ENCODE measurements at places on chromosomes 12 and 14.

GRCh38 chr12:119415714-119416113 is 81.2 kb downstream of the CCDC60 start:
- peak; percentile 11 for DNase-seq

DNA sequence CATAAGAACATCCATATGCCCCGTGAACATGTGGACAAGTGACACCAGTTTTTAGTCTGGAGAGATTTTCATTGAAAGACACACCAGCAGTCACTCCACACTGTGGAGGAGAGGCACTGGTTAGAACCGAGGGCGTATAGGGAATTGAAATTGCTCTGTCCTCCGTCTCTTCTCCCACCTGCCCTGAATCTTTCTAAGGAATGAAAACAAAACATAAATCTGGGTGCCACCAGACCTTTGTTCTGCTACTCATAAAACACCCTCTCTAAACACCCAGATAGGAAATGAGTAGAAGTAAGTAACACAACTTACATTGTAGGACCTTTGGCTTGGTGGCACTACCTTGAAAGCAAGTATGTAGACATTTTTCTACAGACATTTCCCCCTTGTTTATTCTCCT is 37.1 kb upstream of the STON2 start:
- DNase-seq, result no peak

DNA sequence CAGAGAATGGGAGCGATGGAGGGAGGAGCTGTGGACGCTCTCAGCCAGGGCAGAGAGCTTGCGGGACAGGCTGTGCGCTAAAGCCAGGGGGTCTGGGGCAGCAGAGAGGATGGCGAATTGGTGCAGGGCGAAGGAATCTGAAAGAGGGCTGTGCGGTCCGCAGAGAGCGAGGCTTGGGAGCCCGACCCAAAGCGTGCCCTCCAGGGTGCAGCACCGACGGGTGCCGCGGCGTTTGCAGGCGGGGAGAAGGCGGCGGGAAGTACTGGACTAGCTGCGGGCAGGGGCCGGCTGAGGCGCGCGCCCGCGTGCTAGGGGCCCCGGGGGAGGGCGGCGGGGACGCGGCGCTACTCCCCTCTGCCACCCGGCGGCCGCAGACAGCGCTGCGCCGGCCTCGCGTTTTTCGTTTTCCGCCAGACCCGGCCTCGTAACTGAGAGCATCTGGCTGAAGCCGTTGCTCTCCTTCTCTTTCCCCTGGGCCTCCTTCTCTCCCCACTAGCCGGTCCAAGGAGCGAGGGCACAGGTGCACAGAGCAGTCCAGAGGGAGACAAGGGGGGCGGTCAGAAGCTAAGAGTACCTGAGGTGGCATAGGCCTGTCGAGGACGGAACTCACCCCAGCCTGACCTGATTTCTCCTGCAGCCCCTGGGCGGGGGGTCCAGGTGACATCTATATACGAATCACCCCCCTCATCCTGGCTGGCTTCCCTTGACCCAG is 24.9 kb downstream of the SLC6A12 start:
- DNase-seq, result peak; percentile 53

- no peak for DNase-seq
These were observed 121.0 kb upstream of the KRR1 start for GRCh38 chr12:75632442-75632841.

DNA sequence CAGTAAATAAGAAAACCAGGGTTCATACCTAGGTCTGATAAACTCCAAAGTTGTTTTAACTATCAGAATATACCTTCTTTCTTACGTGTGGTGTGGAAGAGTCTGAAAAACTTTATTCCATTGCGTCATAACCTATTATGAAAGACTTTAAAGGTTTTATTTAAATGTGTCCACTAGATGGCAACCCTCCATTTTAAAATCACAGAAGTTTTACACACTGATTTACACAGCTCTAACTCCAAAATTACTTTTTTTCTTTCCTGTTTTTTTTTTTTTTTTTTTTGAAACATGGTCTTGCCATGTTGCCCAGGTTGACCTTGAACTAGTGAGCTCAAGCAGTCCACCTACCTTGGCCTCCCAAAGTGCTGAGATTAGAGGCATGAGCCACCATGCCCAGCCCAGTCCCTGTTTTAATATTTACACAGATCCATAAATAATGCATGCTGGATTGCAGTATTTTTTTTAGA is 17.3 kb upstream of the TMPRSS12 start:
- DNase-seq, result peak; percentile 51

GRCh38 chr12:70920251-70920851 is at the start of gene PTPRR:
Gene PTPRR (minus strand): TSS chr12:70920738. CDS start chr12:70920390, 348 bp downstream.
- peak; percentile 75 for DNase-seq

GRCh38 chr14:24277606-24278321 is 6.4 kb upstream of the RABGGTA start:
- no peak for DNase-seq

- DNase-seq, result no peak
These were observed 200.9 kb upstream of the DAAM1 start for GRCh38 chr14:58987591-58987990.

- DNase-seq, result no peak
These were observed 98.6 kb downstream of the VRK1 start for GRCh38 chr14:96895658-96896271.

- DNase-seq, result peak; percentile 61
These were observed 19.3 kb upstream of the MMP17 start for GRCh38 chr12:131808744-131809371.

DNA sequence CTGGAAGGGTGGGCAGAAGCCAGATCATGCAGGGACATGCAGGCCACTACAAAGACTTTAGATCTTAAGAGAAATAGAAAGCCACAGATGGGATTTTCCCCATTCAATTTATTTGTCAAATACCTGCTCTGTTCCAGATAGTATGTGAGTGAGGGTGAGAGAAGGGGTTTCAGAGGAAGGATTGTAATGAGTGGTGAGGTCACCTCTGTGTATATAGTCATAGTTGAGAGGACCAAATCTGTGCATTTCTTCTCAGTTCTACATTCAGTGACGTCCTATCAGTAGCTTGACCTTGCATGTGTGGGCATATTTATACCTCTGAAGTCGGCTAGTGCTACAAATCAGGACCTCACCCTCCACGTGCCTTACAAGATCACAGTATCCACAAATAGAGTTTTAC is 31.2 kb upstream of the RBM19 start:
- DNase-seq, result no peak

GRCh38 chr12:46360908-46361666 is 11.5 kb downstream of the SLC38A2 start:
- no peak for DNase-seq

DNA sequence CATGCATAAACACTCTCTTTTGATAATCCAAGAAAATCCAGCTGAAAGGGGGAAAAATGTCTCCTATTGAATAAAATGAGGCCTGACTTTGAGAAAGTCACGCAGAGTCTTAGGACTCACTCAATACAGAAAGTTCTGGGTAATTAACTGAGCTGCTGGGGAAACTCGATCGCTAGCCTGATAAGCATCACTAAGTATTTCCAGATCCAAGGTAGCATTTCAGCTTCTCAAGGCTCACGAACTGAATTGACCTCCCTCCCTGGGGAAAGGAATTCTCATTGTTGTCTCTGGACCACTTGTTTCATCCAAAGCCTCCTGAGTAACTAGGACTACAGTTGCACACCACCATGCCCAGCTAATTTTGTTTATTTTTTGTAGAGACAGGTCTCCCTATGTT is 13.8 kb upstream of the ANAPC5 start:
- peak; percentile 94 for DNase-seq

GRCh38 chr12:51401900-51402299 is 10.7 kb upstream of the GALNT6 start:
- DNase-seq, result no peak

DNA sequence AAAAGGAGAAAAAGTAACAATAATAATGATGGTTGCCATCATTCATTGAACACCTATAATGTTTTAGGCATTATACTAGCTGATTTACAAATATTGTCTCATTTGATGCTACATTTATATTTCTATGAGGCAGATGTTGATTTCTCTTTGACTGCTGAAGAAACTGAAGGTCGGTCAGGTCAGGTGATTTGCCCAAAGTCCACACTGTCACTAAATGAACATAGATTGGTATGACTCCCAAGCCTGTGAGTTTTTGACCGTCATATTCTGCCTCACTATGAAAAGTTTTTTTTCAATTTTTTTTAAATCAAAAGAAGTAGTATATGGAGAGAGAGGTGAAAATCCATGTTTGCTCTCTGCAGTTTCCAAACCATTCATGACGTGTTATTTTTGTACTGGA is 10.8 kb downstream of the ALG10B start:
- no peak for DNase-seq

GRCh38 chr14:22622255-22622654 is 21.9 kb downstream of the OR6J1 start:
- no peak for DNase-seq

DNA sequence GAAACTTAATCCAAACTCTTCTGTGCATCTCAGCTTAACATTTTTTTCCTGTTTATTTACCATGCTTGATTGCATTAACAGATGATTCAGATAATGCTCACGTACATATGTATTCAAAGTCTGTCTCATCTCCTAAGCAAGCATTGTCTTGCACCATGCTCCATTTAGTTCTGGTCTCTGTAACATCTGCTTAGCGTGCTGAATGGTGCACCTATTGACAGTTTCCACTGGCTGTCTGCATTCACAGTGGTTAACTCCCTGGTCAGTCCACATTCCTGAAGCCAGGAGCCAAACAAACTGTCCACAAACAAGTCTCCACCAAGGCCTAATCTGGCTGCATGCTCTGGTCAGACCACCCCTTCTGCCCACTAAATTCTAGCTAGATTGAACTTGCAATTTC is 83.9 kb downstream of the KNTC1 start:
- no peak for DNase-seq

DNA sequence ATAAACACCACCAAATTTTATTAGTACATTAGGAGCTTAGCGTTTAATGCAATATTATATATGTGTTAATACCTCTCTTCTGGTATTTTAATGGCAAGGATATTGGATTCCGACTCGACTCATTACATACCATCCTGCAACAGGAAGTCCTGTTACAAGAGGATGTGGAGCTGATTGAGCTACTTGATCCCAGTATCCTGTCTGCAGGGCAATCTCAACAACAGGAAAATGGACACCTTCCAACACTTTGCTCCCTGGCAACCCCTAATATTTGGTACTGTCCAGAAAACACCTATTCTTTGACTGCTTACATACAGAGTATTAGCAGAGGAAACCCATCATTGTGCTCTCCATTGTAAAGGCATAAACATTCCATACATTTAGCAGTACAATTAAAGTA is 45.2 kb downstream of the VEZT start:
- no peak for DNase-seq

- no peak for DNase-seq
These were observed 153.2 kb downstream of the CCER1 start for GRCh38 chr12:90801776-90802175.

DNA sequence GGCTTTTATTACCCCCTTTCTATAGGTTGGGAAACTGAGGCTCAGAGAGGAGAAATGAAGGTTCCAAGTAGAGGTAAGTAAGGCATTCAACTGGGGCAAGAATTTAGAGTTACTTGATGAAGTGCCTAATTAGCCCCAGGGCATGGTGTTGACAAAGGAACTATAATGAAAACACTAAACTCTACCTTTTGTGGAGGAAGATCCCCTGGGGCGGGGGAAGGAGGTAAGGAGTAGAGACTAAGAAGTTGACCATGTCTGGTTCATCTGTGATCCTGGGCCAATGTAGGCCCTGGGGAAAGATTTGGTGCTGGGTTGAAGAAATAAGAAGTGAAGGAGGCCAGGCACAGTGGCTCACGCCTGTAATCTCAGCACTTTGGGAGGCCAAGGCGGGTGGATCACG is 16.2 kb upstream of the COX6A1 start:
- no peak for DNase-seq

DNA sequence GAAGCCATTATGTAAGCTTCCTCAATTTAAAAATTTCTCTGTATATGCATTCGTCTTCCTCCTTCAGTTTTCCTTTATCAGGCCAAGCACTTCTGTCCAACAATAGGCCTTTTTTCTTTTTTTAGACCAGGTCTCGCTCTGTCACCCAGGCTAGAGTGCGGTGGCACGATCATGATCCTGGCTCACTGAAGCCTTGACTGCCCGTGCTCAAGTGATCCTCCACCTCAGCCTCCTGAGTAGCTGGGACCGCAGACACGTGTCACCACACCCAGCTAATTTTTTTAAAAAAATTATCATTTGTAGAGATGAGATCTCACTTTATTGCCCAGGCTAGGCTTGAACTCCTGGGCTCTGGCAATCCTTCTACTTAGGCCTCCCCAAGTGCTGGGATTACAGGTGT is 25.8 kb downstream of the TAOK3 start:
- no peak for DNase-seq

- DNase-seq, result no peak
These were observed 9.6 kb downstream of the METTL3 start for GRCh38 chr14:21501568-21501967.

DNA sequence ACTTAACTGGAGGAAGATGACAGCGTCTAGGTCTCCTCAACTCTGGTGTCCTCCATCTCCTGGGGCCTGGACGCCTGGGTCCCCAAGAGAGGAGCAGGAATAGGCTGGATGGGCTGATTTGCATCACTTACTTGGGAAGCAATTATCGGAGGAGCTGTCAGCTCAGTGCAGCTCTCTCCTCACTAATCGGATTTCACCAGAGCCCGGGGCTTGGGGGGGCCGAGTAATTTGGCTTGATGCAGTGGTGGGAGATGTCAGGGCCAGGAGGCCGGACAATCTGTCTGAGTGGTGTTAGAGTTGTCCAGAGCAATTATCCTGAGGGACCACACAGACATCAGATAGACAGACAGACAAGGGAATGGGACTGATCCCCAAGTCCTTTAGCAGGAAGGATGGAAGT is 4.6 kb upstream of the SMUG1 start:
- DNase-seq, result no peak

DNA sequence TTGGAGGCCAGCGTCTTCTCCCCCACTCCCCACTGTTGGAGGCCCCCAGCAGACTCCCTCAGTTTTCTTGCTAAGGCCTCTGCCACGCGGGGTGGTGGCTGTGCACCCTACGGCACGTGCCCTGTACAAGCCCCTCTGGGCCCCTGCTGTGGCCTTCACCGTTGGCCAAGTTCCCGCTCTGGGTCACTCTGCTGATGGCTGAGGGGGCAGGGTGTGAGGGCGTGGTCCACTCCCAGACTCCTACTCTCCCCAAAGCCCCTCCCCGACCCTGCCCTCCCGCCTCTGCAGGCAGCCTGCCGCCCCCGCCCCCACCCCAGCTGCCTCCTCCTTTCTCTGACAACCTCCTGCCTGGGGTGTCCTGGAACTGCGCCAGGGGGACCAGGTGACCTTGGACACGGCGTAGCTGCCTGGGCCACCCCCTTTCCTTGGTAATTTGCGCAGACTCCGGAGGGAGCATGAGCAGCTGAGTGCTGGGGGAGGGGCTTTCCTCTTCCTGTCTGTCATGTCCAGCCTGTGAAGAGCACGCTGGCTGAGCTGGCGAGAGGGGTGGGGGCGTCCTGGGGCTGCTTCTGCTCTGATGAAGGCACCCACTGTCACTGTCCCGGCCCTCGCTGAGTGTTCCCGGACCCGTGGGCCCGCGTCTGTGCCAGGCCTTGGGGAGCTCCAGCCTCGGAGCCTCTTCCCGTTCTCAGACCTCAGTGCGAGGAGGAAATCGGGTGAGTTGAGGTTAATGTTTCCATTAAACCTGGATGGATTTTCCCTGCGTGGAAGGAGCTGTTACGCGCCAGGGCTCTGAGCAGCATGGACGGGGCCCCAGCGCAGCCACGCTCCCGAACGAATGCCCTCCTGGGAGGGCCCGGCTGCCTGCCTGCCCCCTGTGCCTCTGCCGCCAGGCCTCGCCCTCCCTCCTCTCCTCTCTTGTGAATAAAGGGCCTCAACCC is 85.0 kb downstream of the KIF26A start:
- peak; percentile 88 for DNase-seq

- no peak for DNase-seq
These were observed 35.9 kb downstream of the TESC start for GRCh38 chr12:117063162-117063911.

- DNase-seq, result no peak
These were observed 36.0 kb upstream of the TRHDE start for GRCh38 chr12:72236071-72236705.

- no peak for DNase-seq
These were observed 30.8 kb downstream of the MIA2 start for GRCh38 chr14:39264558-39264957.
